ENCODE measurements at places on chromosomes 1 and 21.

- DNase-seq: no peak
Observed at GRCh38 chr1:31862071-31862470, 46.2 kb upstream of the SPOCD1 start.

DNA sequence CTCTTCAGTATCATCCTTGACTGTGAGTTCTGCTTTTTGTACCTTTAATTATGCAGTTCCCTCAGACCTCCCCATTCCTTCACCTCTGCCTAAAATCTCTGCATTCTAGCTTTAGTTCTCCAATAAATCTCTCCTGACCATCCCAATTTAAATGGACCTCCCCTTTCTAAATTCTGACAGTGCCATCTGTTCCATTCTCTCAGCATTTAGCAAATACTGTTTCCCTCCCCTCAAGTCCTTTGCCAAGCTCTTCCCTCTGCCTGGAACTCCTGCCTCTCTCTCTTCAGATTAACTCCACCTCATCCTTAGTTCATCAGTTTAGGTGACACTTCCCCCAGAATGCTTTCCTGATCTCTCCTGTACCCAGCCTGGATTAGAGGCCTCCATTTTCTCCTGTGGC, 54.0 kb upstream of the JUN start:
- no peak for DNase-seq

DNA sequence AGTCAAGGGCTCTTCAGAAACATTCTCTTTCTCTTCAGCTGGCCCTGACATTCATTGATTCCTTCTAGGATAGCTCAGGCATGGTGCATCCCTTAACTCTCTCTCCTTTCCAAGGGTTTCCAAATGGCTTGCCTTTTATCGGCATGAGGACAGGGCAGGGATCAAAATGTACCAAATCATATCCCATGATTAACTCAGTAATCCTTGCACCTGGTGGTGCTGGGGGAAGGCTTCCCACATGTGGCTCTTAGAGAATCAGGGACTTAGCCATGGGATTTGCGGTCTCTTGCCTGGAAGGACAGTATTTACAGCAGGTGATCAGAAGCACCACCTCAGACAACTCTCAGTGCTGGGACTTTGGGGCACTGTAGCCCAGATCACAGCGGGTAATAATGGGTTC, 46.2 kb upstream of the EDEM3 start:
- DNase-seq: no peak

DNA sequence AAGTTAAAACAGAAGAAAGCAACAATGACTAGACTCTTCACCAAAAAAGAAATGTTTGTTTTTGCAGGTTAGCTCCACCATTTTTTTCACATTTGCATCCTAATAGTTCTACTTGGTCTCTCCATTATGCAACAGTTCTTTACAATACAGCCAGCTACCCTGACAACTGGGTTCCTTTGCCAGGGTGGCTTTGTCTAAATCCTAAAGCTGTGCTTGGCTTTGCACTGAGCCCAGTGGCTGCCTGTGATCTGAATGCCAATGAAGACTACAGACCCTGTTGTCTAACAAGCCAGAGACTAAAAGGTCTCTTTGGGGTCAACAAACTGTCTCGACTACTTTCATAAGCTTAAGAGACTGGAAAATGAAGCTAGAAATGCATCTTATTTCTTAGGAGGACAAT, 112.0 kb downstream of the AKT3 start:
- no peak for DNase-seq

GRCh38 chr1:29629814-29630516, 393.6 kb downstream of the PTPRU start:
- DNase-seq: no peak

DNA sequence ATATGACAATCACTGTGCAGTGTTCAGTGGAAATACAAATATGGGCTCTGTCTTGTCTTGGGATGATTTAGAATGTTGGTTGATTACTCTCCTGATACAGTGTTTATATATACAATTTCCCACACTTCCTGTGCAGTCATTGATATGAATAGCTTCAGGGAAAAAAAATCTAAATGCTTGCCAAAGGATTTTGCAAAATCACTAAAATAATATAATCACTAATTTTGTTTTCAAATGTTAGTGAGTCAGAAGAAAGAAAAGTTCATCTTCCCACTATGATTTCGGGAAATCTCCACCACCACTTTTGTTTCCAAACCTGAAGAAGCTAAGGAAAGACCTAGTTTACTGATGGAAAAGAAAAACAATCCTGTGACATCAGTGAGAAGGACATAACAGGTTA, 32.1 kb upstream of the CHRM3 start:
- no peak for DNase-seq

DNA sequence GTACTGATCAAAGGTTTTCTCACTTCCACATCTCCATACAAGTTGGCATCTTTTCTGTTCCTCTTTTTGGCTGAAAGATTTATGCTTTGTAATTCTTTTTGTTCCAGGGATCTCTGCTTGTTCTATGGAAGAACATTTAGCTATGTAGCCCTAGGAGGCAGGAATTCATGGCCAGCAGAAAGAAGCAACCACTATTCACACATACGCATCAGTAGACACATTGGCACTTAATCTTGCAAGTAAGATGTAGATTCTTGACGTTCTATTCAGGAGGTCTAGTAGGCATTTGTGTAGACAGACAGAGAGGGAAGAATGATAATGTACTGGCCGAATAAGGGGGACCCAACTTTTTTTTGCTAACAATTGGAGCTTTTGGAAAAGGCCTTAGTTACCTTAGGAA, 336.0 kb downstream of the NUF2 start:
- DNase-seq: no peak

DNA sequence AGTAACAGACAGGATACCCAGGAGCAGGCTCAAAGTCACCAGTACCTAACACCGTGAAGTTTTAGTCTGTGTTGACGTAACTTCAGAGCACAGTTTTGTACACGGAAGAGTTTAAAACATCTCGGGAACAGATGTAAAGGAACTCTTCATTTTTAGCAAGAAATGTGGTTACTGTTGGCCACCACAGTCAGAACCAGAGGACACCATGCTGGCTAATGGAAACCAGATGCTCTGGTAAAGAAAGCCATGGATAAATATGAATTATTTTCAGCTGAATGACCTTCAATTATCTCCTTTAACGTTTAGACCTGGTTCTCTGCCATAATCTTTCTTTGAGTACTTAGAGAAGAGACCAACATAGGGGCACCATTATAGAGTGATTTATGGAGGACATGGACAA, 115.9 kb downstream of the NTMT2 start:
- no peak for DNase-seq

- no peak for DNase-seq
Observed at GRCh38 chr1:183228347-183229220, 42.5 kb downstream of the LAMC2 start.

- DNase-seq: no peak
Observed at GRCh38 chr1:235911876-235912275, 45.2 kb upstream of the LYST start.

GRCh38 chr1:6343506-6344405, 49.8 kb downstream of the ACOT7 start:
- peak; percentile 76 for DNase-seq

DNA sequence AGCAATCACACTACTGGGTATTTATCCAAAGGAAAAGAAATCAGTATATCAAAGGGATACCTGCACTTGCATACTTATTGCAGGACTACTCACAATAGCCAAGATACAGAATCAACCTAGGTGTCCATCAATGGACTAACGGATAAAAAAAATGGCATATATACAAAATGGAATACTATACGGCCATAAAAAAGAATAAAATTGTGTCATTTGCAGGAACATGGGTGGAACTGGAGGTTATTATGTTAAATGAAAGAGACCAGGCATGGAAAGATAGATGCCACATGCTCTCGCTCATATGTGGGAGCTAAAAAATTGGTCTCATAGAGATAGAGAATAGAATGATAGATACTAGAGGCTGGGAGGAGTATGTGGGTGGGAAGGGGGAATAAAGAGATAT, 29.3 kb upstream of the CAP1 start:
- no peak for DNase-seq

DNA sequence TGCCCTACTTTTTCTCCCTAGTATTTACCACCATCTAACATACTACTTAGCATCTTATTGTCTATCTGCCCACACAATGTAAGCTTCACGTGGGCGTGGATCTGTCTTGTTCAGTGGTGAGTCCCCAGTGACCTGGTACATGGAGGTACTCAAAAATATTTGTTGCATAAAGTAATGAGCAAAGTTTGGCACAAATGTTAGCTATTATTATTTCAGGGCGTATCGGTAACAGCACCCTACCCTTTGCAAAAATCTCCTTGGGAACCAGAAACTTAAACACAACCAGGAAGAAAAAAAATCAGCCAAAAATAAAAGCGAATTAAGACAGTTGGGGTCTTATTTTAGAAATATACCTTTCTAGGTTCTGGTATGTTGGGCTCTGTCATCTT, 454 bp upstream of the NENF start:
- DNase-seq: no peak

- DNase-seq: no peak
Observed at GRCh38 chr21:38816400-38816977, 10.8 kb downstream of the ETS2 start.

- DNase-seq: no peak
Observed at GRCh38 chr21:46641656-46642055, 6.2 kb downstream of the PRMT2 start.

- peak; percentile 70 for DNase-seq
Observed at GRCh38 chr1:2381741-2382620, 9.4 kb downstream of the MORN1 start.

GRCh38 chr1:54803761-54804470, 2.8 kb upstream of the TTC22 start:
- DNase-seq: no peak

- DNase-seq: no peak
Observed at GRCh38 chr1:119794230-119794875, 16.9 kb downstream of the REG4 start.

DNA sequence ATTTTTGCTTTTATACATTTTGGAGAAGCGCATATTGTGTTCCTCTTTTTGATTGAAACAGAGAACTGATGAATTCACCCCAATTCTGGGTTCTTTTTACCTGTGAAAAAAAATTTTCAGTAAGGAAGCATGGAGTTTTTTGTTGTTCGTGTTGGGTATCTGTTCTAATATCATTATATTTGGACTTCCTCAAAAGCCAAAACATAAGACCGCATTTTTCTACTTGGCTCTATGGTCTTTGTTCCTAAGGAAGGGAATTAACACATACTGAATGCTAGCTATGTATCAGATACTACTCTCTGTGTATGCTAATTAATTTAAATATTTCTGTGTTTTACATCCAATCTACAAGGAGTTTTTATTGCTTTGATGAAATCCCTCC, 12.9 kb downstream of the EPB41 start:
- DNase-seq: no peak

GRCh38 chr1:92217721-92218120, at the start of gene C1orf146:
TSS of gene C1orf146 (plus strand) at chr1:92217915. CDS start at chr1:92231421, 13,506 bp downstream.
- DNase-seq: no peak

DNA sequence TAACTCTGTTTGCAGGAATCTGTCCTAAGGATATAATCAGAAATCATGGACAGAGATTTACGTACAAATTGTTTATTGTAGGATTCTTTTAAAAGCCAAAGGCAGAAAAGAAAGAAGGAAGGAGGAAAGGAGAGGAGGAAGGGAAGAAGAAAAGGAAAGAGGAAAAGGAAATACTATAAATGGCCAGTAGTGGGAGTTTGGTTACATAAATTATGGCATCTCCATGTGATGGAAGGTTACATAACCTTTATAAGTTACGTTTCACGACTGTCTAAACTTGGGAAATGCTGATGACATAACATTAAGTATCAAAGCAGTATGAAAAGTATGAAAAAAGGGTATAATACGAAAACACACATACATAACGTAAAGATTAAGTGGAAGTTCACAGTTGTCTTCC, 39.0 kb downstream of the SMYD2 start:
- DNase-seq: no peak

DNA sequence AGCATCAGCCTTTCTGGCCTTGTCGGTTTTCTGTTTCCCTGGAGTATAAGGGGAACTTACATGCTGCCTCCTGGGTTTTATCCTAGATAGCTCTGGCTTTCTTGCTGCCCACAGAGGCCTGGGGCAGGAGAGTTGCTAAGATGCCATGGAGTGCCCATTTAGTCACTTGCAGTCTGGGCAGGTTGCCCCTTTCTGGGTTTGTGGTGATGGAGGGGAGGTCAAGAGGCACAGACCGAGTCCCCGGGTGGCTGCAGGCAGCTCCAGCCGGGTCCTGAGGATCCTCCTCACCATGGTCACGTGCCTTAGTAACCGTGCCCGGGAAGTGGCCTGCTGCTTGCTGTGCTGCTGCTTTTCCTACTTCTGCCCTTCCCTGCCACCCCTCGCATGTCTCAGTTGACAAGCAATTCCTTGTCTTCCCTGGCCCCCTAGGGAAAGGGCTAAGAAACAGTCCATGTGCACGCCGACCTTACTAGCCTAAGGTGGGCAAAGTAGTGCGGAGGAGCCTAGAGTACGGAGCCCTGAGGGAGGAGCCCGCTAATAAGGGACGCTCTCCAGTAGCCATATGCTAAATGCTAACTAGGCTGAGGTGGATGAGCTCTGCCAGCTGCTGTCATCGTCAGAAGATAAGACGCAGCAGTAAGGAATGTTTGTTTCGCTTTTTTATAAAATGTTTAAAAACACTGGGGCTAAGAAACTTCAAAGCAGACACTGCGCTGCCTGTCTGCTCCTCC, 34.8 kb downstream of the CLCA1 start:
- no peak for DNase-seq

DNA sequence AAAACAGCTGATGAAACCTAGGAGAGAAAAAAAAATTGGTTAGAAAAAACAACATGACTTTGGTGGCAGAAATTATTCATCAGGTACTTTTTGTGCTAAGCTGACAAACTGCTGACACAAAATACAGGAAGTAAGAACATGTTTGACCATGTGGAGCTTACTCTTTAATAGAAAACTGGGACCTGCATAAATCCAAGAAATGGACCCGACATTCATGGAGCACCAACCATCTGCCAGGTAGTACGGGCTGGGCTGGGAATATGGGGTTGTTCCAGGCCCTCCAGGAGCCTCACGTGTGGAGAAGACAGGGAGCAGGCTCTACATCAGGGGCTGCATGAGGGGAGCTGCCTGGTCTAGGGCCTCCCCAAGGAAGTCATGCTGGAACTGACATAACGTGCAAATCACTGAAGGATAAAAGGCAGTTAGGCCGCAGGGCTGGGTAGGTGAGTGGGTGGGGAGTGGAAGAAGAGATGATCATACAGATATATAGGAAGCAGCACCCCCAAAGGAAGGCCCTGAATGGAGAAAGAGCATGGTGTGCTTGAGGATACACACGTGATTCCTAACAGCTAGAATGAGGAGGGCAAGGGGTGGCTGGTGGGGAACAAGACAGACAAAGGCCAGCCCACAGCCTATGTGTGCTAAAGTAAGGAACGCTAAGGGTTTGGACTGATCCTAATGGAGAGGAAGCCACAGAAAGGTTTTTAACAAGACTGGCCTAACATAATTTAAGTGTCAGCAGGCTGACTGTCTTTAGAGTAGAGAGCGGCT, 26.1 kb downstream of the CD58 start:
- DNase-seq: no peak

DNA sequence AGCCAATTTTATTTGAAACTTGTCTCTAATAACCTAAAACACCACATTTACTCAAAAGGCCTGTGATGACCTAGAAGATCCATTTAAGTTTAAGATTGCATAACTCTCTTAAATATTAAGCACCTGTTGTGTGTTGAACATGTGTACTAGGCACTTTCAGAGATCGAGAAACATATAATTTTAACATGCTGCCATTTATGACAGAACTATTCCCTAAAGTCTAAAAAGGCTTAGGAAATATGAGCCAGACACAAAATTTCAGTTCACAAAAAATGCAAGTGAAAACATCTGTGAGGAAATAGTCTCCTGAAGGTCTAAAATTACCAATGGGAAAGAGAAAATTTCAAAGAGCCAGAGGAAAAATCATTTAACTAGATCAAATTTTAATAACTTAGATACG, 37.7 kb downstream of the CEP170 start:
- no peak for DNase-seq

All from HL-60 (cell line).